ENCODE measurements at places on chromosomes 5 and 9. TPM values are rescaled to one million over a fixed set of nuclear protein-coding genes. Genes with fewer than 3 reads are reported as not detected.

The RAB3C gene
- 18.3 TPM for total RNA-seq

The CDH12 gene
- not detected for total RNA-seq

- H3K27ac ChIP-seq: no peak overlapping the region
- H3K36me3 ChIP-seq: no peaks in the 10 kb centered on the region
- no peaks in the 10 kb centered on the region for H3K4me1 ChIP-seq
- no peaks in the 10 kb centered on the region for H3K27me3 ChIP-seq
These were observed 91.9 kb downstream of the MARCHF3 start for GRCh38 chr5:126938466-126938865.

GRCh38 chr9:113368982-113369854 lies 7.6 kb downstream of the HDHD3 start:
- no peak for DNase-seq
- no peak overlapping the region for H3K4me3 ChIP-seq
- H3K27me3 ChIP-seq: no peaks in the 10 kb centered on the region
- peaks cover 3% of the 10 kb centered on the region for H3K4me1 ChIP-seq
- peaks cover 17% of the 10 kb centered on the region for H3K36me3 ChIP-seq
- no peak overlapping the region for H3K27ac ChIP-seq

DNA sequence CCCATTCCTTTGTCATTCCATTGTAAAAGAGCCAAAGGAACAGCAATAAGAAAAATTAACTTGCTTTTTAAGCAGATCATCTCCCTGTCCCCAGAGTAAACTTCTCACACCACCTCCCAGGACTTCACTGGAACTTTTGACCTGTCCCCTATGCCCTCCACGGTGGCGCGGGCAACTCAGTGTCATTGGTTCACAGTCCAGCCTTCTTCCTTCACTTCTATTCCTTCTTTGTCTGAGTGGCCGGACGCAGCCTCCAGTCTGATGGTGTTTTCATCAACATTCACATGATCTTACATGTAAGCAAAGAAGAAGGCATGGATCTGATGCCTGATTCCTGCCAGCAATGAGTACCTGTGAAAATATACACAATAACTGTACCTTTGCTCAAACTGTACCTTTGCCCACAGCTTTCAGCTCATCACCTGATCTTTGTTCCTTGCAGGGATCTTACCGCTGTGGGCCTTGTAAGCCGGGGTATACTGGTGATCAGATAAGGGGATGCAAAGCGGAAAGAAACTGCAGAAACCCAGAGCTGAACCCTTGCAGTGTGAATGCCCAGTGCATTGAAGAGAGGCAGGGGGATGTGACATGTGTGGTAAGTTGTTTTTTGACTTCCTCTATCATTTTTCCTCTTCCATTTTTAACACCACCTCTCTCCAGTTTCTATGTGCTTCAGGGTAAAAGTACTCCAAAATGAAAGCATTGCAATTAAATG lies 32.5 kb downstream of the THBS4 start:
- no peaks in the 10 kb centered on the region for H3K36me3 ChIP-seq
- H3K4me3 ChIP-seq: no peak overlapping the region
- no peak overlapping the region for H3K27ac ChIP-seq
- H3K4me1 ChIP-seq: no peaks in the 10 kb centered on the region
- DNase-seq: no peak

DNA sequence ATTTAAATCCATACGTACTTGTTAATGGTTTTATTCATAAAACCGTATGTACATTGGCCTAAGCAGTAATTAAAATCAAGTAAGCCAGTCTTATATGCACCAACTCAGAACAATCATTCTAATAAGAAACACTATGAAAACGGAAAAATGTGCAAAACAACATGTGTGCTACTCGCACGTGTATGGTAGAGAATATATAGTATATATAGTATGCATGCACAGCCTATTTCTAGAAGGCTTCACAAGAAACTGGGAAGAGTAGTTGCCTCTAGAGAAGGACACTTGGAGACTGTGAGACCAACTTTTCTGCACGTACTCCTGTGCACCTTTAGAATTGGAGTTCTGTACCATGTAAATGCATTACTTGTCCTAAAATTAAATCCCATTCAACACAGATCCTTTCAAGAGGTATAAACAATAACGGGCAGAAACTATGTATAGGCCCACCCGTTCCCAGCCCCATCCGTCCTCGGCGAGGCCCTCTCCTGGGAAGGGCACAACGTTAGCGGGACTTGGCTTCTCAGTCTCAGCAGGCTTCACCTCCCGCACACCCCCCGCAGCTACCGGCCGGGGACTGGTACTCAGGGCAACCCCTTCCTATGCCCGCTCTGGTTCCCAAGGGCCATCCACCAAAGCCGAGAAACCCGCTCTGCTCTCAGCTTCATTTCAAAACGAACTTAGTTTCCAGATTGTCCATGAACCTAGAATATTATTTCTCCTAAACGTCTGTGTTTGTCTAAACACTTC lies 2.0 kb downstream of the CDC14B start:
- H3K36me3 ChIP-seq: no peaks in the 10 kb centered on the region
- peaks cover 4% of the 10 kb centered on the region for H3K4me1 ChIP-seq
- H3K27me3 ChIP-seq: peaks cover 11% of the 10 kb centered on the region
